ENCODE measurements at places on chromosomes 12 and 14. TPM values are rescaled to one million over a fixed set of nuclear protein-coding genes. Genes with fewer than 3 reads are reported as not detected.
A peak's percentile ranks its signal among the peaks of the same experiment; 100 is the strongest.

- DNase-seq = no peak
Observed at GRCh38 chr14:59439256-59439965, 25.8 kb downstream of the GPR135 start.

Gene SLCO1B1
- total RNA-seq = not detected

- DNase-seq = no peak
Observed at GRCh38 chr14:58731465-58732293, 93.9 kb downstream of the DACT1 start.

Gene TEX52
- not detected for total RNA-seq

GRCh38 chr12:121806009-121806545, 2.3 kb downstream of the SETD1B start:
- peak; percentile 48 for DNase-seq

- no peak for DNase-seq
Observed at GRCh38 chr14:96735526-96735925, 61.7 kb upstream of the VRK1 start.

DNA sequence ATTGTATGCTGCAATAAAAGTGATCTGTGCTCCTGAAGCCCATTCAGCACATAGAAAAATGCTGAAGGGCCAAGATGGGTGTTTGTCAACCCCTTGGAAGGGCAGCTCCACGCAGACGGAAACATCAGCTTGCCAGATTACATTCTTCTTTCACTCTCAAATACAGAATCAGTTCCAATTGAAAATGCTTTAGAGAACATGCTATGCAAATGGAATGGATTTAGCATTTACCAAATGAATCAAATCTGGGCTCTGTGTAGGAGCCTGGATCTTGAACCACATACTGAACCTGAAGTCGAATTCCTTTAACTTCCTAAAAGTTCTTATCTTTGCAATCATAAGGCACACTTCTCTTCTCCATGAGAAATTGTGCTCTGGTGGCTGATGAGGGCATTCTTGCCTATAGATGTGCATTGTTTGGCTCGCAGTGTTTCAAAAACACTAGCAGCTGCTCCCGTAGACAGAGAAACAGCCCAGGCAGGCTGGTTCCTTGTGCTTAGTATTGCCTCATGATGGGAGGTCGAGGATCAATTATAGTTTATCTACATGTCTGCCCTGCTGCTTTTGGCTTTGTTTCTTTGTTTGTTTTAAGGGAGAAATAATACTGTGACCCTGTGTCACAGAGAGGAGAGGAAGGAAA, 489.8 kb upstream of the FLRT2 start:
- no peak for DNase-seq

DNA sequence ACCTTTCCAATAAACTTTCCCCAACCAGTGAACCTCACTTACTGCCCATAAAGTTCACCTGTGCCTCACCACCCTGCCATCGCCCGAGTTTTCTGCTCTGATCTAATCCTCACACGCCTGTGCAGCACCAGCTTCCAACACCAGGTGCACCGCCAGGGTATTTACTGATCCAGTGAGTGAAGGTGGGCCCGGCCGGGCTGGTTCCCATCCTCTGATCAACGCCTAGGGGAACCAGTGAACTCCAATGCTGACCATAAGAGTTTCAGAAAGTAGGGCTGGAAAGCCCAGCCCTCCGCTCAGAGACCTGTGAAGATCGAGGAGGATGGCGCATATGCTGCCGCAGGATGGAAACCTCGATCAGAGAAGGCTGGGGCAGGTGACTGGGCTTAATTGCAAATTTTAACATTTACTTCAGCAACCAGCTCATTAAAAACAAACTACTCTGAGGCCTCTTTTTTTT, 685 bp upstream of the MYL6B start:
- peak; percentile 62 for DNase-seq

- DNase-seq = no peak
Observed at GRCh38 chr12:95693689-95694088, 96.9 kb downstream of the NTN4 start.

- no peak for DNase-seq
Observed at GRCh38 chr14:98924046-98924445, 348.0 kb downstream of the BCL11B start.

Gene CISTR
- total RNA-seq = not detected

- no peak for DNase-seq
Observed at GRCh38 chr12:62834406-62834805, 100.5 kb downstream of the PPM1H start.

Gene RHOJ
- total RNA-seq = 31.3 TPM

GRCh38 chr12:114678028-114678427, 5.9 kb downstream of the TBX3 start:
- DNase-seq = no peak

GRCh38 chr12:64145226-64145625, 76.9 kb downstream of the KICS2 start:
- no peak for DNase-seq

Gene CLEC4C
- not detected for total RNA-seq

GRCh38 chr14:21852061-21852664, 178.5 kb upstream of the OR4E1 start:
- no peak for DNase-seq

Gene TMTC2
- 10.9 TPM for total RNA-seq

Gene CCDC184
- total RNA-seq = 1.1 TPM

Gene NANOG
- 0.32 TPM for total RNA-seq

DNA sequence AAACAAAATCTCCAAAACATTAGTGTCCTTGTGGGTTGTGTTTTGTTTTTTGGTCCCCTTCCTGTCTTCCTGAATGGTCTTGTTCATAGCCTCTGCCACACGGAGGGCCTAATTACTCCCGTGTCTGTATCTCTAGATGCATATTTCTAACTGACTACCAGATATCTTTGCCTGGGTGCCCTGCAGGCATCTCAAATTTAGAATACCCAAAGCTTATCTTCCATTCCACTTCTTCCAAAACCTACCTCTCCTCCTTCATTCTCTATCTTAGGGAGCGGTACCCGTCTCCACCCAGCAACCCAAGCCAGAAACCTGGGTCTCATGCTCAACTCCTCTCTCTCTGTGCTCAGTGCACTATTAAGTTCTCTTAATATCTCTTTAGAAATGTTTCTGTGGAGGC, 10.9 kb upstream of the METAP2 start:
- no peak for DNase-seq

GRCh38 chr14:99080306-99080705, 191.7 kb downstream of the BCL11B start:
- DNase-seq = no peak

Gene SLC38A4
- total RNA-seq = 0.65 TPM

DNA sequence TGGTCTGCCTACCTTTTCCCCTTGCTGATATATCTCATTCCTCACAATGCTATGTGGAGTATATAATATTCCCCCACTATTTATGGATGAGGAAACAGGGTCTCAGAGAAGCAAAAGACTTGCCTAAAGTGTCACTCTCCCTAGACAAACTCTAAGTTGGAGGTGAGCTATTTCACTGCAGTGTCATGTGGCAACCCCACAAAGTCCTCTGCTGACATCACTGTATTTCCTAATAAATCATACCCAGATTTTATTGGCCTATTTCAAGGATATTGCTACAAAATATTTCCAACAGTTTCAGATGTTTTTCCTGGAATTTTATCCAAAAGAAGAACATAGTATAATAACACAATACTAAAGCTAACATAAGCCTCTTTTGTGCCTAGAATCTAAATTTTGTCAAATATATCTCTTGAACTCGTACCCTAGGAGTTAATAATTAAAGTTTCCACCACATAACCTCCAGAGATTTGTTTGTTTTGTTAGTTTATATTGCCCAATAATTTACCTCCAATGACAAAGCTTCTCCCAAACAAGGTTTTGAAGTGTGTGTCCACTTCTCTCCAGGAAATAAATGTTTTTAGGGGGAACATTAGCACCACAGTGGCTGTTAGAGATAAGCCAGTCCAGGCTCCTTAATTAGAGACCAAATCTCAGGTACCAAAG, 215.1 kb downstream of the ASCL1 start:
- no peak for DNase-seq

Gene PARPBP
- 2.9 TPM for total RNA-seq

Gene ITGB7
- 3.2 TPM for total RNA-seq

Gene PTGER2
- total RNA-seq = 5.1 TPM

DNA sequence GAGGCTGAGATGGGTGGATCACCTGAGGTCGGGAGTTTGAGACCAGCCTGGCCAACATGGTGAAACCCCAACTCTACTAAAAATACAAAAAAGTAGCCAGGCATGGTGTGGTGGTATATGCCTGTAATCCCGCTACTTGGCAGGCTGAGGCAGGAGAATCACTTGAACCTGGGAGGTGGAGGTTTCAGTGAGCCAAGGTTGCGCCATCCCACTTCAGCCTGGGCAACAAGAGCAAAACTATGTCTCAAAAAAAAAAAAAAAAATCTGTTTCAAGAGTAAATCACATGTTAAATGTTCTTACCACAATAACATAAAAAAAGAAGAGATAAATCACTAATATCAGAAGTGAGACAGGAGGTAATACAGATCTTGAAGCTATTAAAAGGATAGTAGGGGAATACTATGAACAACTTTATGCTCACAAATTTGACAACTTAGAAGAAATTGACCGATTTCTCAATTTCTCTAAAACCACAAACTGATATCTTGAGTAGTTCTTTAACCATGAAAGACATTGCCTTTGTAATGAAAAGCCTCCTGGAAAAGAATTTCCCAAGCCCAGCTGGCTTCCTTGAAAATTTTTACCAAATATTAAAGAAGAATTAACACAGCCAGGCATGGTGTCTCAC, 37.7 kb downstream of the TAOK3 start:
- DNase-seq = no peak

Data from aorta (tissue), 5 donors.